ENCODE measurements at places on chromosomes 3 and 15.

- DNase-seq: no peak
Observed at GRCh38 chr3:9647450-9647849, 1.9 kb upstream of the MTMR14 start.

GRCh38 chr15:72783004-72783639, 436 bp downstream of the ADPGK start:
- DNase-seq: no peak

DNA sequence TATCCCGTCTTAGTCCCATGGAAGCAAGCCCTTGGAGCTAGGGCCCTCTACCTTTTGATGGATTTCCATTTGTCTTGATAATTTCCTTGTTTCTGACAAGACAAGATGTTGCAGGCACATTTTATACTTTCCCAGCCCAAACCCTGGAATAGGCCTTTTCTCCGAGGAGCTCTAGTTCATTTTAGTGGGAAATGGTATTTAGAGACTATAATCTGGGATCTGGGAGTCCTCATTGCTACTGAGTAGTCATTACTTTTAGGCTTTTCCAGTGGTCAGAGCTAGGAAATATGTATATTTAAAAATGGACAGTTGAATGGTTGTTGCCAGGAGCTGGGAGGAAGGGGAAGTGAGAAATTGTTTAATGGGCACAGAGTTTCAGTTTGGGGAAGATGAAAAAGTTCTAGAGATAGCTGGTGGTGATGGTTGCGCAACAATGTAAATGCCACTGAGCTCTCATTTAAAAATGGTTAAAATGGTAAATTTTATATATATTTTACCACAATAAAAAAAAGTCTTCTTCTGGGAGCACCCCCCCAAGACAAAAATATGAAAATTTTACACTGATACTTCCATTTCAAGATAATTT, 31.6 kb downstream of the MLH1 start:
- no peak for DNase-seq

DNA sequence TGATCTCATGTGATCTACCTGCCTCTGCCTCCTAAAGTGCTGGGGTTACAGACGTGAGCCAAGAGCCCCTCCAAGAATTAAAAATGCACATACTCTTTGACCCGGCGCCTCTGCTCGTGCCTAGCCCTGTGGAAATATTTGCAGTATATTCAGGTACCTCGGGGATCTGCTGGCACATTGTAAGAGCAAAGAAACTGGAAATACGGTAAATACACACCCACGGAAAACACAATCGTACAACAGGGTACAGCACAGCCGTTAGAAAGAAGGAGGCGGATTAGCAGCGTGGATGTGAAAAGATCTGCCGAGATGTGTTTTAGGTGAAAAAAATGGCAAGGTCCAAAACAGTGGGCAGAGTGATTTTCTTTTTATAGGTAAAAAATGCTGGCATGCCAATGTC, 6.1 kb upstream of the HDAC11 start:
- no peak for DNase-seq

- no peak for DNase-seq
Observed at GRCh38 chr3:23084367-23084766, 118.8 kb upstream of the UBE2E2 start.

DNA sequence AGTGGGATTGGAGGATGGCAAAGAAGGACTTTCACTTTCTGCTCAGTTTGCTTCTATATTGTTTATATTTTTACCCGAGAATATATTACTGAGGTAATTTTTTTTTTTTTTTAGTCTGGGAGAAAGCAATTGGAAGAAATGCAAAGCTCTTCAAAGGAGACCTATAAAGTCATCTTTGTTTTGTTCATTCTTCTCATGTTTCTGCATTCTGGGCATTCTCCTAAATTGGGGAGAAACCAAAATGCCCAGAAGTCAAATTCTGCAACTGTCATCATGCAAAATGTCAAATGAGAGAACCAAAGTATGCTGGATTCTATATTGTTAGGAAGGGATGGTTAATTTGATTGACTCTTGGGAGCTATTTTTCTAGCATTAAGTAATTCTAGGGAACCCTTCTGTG, 168.3 kb upstream of the TSC22D2 start:
- DNase-seq: no peak

- no peak for DNase-seq
Observed at GRCh38 chr3:123686251-123686650, 101.4 kb upstream of the HACD2 start.

DNA sequence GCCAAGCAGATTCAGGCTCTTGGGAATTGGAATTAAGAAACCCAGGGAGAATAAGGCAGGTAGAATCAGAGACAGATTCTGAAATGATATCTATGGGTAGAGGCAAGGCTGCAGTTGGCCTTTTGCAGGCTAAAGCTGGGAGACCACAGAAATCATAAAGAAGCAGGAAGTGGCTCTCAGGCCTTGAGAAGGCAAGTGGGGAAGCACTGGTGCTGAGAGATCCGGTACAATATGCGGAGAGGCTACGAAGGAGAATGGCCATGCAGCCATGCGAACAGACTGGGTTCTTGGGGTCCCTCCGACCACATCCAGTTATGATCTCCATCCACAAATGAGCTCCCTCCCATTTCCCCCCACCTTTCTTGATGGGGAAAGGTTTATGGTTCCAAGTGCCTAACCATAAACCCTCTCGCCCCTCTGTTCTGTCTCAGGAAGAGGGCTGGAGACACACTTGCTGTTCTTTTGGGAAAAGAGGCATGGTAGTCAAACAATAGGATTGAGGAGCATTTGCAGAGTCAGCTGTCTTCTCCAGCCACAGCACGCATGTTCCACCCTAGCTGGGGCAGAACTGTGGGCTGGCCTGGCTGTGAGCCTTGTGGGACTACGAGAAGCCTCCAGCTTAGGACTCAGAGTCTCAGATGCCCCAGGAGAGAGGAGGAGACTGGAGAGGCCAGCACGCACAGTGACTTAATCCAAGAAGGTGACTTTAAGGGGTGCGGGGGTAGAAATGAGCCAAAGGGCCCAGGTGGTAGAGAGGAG, 99.6 kb downstream of the RPLP1 start:
- DNase-seq: no peak

GRCh38 chr3:172174513-172175253, 135.3 kb downstream of the FNDC3B start:
- no peak for DNase-seq

DNA sequence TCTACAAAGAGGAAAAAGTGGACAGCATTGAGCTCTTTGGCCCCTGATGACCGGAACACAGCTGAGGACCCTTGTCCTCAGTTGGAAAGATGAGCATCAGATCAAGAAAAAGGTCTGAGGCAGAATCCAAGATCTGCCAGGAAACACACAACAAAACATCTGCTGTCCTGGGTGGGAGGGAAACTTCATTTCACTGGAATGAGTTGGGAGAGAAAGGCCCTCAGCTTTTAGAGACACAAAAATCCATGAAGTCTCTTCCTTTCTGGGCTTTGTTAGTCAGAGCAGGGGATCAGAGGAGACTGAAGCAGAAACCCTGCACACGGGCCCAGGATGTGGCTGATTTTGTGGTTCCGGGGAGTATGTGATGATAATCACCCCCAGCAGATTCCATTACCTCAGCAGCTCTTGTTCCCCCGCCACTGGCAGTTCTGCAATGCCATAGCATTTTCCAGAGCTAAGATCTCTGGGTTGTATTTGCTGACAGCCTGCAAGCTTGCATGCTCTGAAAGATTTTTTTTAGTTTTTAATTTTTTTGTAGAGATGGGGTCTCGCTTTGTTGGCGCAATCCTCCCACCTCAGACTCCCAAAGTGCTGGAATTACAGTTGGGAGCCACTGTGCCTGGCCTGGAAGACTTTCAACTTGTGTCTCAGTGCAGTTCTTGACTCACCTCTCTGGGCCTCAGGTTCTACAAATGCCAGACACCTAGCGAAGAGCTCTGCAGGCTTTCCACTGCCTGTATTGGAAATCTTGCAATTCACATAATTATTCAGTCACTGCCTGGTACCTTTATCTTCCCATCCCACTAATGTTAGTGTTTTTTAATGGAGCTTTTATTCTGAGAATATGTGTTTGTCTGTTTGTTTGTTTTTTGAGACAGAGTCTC, 5.8 kb upstream of the TATDN2 start:
- peak; percentile 57 for DNase-seq

DNA sequence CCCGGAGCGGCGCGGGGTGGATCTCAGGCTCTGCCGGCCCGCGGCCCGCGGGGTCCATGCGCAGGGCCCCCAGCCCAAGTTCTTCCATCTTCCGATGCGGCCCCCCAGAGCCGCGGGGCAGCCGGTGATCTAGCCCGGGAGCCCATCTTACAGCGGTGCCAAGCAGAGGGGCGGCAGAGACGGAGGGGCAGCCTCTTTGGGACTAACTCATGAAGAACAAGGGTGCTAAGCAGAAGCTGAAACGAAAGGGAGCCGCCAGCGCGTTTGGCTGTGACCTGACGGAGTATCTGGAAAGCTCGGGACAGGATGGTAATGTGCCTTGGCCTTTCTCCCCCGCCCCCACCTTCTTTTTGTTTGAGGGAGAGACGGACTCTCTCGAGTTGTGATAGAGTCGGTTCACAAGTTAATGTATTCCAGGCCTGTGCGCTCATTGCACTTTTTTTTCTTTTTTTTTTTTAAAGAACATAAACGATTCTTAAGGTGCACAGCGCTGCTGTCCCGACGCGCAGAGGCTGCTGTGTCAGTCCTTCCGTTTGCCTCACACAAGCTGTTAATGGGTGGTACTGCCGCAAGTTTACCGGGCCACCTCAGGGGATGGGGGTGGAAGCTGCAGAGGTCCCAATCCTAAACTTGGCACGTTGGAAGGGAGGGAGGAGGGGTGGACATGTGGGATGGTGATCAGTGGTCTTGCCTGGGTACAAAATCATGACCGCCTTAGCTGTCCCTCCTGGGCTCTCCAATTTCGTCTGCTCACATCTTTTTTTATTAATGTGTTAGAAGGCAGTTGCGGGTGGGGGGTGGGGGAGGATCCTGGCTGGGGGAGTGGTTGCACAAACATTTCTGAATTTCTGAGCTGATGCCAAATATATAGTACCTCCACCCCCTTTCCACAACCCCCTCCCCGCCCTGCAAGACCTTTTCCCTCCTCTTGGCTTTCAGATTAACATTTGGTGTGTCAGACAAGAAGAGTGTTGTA, 801 bp downstream of the ARHGAP31 start:
- DNase-seq: peak; percentile 49

DNA sequence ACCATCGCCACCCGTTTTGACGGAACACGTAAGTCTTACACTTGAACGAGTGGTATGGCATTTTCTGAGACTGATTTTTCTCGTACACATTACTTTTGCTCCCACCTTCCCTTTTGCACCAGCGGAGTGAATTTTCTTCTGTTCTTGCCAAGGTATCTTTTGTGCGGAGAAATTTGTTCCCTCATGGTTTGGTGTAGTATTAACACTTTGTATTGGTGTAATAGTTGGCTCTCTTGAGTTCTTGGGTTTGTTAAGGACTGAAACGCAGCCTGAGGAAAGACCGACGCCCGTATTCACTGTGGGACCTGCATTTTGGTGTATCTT, 420 bp downstream of the KCNH8 start:
- DNase-seq: no peak

- no peak for DNase-seq
Observed at GRCh38 chr3:124444075-124444474, 286.2 kb upstream of the UMPS start.

DNA sequence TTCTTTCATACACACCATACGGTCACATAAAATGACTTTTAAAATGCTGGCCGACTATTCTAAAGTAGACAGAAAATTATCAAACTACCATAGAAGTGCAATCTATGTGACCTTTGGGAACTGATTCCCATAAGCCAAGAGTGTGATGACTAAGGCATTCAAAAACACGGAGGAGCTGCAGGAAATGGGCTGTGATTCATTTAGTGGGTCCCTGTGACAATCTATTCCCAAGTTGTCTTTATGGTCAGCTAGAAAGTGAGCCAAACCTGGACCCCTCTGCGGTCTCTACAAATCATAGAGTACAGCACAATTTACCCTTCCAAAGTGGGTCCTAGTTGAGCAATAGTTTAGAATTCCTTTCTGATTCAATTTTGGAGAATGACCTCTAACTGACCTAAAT, 251.5 kb upstream of the CBLB start:
- no peak for DNase-seq

- DNase-seq: no peak
Observed at GRCh38 chr15:60667190-60667868, 188.4 kb upstream of the ICE2 start.

- no peak for DNase-seq
Observed at GRCh38 chr3:127988770-127989557, 63.3 kb upstream of the SEC61A1 start.

All from stimulated activated CD8-positive, alpha-beta memory T cell treated with anti-CD3 and anti-CD28 coated beads, Interleukin-12 subunit alpha, Interleukin-12 subunit beta, amount 100 ng/mL, for 4 hours (primary cell).